Fibroblast of lung (primary cell): ENCODE measurements at places on chromosomes 13 and 19. TPM values are rescaled to one million over a fixed set of nuclear protein-coding genes. Genes with fewer than 3 reads are reported as not detected.

Gene FFAR1
- not detected in 2 replicates for total RNA-seq

Gene IFNL3
- total RNA-seq, result not detected in 2 replicates

Gene CNOT3
- total RNA-seq, result 6.2 and 10.4 TPM in 2 replicates

Gene ZNF560
- 3.3 and 7.3 TPM in 2 replicates for total RNA-seq

Gene PCDH9
- total RNA-seq, result 0.26 and 0.50 TPM in 2 replicates

Gene KLK12
- not detected in 2 replicates for total RNA-seq
